ENCODE measurements at places on chromosomes 12 and 14.

DNA sequence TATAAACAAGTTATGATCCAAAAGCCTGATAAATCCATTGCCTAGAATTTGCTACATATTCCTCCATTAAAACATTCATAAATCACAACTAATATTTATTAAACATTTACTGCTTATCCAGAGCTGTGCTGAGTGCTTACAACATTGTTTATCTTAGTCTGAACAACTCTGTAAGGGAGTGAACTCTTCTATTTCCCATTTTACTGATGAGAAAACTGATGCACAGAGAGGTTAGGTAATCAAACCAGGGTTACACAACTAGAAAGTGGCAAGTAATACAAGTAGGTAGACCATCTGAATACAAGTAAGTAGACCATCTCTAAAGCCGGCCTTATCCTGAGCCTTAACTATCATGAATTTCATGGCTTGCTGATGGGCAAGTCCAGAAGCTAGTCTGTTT is 39.5 kb downstream of the WASHC3 start:
- DNase-seq = no peak

- no peak for DNase-seq
Observed at GRCh38 chr14:85279407-85279806, 250.5 kb upstream of the FLRT2 start.

DNA sequence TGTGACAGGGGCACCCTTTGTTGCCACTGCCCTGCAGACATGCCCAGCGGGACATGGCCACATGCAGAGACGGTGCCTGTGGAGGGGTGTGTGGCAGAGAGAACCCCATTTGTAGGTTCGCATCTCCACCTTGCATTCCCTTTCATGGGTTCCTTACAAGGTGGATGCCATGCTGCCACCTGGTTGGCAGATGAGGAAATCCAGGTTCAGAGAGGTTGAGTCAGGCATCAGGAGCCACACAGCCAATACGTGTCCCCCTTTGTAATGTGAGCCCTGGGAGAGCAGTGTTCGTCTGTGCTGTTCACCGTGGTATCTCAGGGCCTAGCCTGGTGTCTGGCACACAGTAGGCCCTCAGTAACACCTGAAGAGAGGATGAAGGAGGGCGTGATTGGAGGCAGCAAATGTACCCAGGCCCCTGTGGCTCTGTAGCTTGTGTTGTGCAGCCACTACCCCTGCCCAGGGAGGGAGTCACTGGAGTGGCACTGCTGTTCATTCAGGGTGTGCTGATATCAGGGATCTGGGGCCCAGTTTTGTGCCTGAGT is 9.1 kb downstream of the SH2B3 start:
- DNase-seq = no peak

DNA sequence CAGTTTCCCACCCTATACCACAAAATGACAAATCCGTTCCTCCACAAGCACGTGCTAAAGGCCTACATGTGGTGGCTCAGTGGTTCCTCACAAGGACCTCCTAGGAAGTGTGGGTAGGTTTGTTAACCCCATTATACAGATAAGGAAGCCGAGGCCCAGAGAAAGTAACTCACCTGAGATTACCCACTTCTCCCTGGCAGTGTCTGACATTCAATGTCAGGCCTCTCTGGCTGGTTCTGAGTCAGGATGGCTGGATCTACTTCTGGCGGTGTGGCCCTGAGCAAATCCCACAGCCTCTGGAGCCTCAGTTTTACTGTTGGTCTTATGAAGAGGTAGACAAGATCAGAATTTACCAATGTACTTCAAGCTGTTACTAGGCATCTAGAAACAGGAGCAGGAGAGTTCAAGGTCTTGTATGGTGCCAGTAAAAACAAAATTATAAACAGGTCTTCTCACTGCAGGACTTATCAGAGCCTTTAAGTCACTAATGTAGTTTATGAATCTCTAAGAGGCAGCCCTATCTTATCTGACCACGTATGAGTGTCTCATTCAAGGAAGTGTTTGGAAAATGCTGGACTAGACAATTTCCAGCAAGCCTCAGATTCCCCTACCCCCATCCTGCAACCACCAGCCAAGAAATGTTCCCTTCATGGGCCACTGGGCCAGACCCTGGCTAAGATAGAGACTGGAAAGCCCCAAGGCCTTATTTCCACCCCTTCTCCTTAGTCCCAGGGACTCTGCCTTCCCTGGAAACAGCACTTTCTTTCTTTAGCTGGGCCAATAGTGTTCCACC is 4.2 kb downstream of the HSPB8 start:
- DNase-seq = no peak

GRCh38 chr12:49761677-49762467 is 20.5 kb downstream of the TMBIM6 start:
- DNase-seq = no peak

DNA sequence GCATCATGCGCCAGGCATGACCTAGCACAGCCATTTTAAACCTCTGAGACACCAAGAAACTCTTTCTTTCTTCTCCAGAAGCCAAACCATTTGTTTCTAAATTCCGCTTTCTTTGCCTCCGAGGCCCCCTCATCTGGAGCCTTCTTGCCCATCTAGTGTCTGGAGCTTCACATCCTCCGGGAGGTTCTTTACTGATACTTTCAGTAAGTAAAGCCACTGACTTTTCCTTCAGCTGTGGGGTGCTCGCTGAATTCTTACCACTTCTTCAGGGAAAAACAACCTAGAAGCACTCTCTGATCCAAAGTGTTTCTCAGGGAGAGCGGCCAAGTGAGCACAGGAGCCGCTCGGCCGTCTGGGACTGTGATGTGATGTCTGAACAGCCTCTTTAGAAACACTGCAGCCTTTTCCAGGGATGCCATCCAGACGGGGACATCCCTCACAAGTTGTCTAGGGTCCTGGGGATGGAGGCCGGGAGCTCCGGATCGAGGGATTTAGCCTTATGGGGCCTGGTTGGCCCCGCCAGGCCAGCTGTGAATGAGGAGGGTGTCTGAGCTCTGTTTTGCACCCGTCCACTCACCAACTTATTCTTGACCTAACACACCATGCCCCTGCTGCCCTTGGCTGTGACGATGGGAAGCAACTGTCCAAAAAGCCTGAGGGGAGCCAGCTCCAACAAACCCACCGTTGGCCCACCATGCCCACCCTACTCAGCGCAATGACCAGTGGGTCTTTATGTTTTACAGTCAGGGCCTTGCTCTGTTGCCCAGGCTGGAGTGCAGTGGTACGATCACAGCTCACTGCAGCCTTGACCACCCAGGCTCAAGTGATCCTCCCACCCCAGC is 160.6 kb downstream of the ZFP36L1 start:
- DNase-seq = no peak

GRCh38 chr12:29961231-29961630 is 177.5 kb upstream of the TMTC1 start:
- no peak for DNase-seq

- peak; percentile 32 for DNase-seq
Observed at GRCh38 chr12:6200256-6201212, at the start of gene CD9. Gene CD9, plus strand, starts transcription at chr12:6200400. Its CDS starts 100 bp downstream, at chr12:6200500.

DNA sequence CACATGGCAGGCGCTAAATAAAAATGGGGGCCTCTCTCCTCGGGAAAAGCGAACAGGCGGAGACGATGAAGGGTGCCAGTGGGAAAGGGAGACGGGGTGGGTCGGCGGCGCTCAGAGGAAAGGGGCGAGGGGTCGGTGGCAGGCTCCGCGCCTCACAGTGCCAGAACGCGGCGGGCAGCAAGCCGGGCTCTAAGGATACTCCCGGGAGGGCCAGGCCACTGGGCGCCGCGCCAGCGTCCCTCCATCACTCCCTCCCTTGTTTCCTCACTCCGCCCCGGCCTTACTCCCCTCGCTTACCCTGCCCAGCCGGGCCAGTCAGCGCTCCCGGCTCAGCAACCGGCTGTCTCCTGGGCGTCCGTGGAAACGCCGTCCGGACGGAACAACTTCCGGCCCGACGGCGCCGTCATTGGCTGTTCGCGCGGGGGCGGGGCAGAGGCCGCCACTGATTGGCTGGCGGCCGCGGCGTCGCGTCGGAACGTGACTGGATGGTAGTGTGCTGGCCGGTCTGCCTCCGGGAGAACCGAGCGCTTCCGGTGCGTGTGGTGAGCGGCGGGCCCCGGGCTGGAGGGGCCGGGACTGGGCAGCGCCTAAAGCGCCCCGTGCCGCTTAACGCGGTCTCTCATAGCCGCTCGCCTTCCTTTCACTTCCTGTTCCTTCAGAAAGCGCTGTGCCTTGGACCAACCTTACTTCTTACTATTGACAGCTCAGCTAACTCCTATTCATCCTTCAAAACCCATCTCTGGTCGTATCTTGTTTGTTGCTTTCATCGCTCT is 53.0 kb downstream of the SLC25A47 start:
- DNase-seq = peak; percentile 91

GRCh38 chr12:25573346-25573745 is 20.3 kb upstream of the LMNTD1 start:
- DNase-seq = no peak

- DNase-seq = no peak
Observed at GRCh38 chr14:59583755-59584154, 7.1 kb upstream of the CCDC175 start.

DNA sequence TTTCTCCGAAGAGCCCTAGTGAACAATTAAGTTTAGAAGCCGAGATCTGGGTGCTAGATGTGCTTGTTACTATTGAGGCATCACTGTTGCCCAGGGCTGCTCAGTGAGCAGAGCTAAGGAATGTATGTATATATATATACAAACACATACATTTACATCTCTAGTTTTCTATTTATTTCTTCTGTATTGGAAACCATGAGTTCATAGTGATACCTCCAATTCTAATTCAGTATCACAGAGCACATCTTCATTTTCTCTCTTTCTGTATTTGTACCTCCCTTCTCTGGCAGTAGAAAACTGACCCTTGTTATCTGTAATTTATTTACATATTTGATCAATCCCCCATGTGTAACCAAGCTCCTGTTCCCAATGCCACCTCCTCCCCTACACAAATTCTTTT is 40.7 kb upstream of the FUT8 start:
- DNase-seq = no peak

GRCh38 chr14:104367866-104368750 is 211.5 kb upstream of the C14orf180 start:
- no peak for DNase-seq

DNA sequence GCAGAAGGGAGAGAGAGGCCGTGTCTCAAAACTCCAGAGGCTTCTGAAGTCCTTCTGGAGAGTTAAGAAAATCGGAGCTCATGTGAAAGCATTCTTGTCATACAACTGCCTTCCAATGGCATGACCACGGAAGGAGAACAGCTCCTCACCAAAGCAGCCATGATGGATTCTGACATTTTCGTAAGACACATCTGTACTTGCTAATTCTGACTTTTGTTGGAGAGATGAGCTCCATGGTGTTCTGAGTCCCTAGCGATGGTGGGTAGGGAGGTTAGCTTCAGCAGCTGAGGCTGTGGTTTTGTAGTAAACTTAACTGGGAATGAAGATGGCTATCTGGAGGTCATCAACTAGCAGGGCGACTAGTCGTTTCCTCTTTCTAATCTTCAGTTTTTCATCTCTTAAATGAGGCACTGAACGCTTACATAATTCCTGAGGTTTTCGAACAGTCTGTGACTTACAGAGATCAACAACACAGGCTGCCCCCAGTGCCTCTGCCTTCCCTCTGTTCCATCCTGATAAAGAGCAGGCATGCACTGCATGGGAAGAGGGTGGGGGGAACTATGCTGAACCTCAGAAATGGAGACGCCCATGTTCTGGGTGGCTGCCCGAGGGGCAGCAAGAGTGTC is 28.6 kb upstream of the DICER1 start:
- DNase-seq = no peak

DNA sequence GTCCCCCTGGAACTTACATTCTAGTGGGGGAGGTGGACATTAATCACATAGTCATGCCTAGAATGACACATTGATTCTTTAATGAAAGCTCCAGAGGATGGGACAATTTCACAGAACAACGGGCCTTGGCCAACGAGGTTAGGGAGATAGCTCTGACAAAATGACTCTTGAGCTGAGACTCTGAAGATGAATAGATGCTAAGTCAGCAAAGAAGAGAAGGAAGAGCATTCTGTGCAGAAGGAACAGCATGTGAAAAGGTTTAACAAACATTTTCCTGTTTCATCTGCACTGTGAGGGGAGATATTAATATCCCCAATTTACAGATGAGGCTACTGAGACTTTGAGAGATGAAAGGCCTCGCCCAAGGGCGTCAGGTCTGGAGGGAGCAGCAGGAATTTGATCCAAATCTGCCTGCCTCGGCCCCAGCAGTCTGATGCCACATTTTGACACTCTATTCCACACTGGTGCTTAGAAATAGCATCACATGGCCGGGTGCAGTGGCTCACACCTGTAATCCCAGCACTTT is 193.6 kb downstream of the RBM19 start:
- DNase-seq = no peak

- no peak for DNase-seq
Observed at GRCh38 chr12:93323625-93324329, 53.9 kb upstream of the NUDT4 start.

- no peak for DNase-seq
Observed at GRCh38 chr12:115323223-115323905, 639.4 kb upstream of the TBX3 start.

GRCh38 chr14:95575840-95576473 is 41.1 kb downstream of the GLRX5 start:
- DNase-seq = no peak

DNA sequence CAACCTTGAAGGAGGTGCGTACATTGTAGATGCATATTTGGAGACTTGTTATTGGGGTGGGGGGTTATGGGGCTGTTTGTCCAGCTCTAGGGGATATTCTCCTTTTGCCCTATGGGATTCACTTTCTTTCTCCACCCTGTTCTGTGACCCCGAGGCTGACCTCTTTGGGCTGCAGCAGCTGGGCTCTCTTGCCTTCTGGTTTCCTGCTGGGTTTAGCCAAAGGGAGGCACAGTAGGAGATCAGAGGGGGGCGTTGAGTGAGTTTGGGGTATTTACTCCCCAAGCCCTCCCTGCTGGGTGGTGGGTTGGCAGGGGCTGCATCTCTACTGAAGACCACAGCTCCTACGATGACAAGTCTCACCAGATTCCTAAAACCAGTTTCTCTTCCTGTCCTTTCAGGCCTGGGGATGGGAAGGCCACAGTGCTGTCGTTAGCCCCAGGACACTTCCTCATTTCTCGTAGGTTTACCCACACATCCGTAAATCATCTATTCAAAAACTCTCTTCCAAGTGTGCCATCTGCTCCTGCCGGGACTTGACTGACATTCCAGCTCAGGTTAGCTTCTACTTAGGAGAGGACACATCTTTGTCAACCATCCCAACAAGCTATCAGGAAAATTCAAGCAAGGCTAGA is 127.1 kb downstream of the TMEM30B start:
- no peak for DNase-seq

- no peak for DNase-seq
Observed at GRCh38 chr12:71941174-71941573, 2.5 kb downstream of the TPH2 start.

DNA sequence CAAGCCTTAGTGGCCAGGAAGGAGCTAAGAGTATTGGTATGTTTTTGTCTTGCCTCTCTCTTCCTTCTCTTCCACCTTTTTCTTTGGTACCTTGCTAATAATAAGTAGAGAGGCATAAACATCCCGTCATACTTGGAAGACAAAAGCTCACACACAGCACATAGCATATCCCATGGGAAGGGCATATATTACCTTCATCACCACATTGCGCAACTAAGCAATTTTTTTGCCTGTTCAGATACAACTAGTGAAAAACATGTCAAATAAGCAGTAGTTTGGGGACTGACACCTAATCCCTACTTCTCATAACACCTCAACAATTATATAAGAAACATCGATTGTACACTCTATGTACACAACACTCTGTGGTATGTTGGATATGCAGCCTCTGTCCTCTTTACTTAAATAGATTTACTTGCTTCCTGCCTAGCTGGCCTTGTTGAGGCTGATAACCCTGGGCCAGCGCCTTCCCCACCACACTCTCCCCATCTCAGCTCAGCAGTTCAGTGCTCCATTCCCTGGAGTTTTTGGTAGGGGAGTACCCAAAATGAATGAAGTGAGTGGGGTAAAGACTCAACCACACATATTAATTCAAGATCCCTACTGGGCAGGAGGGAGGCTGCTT is 35.4 kb downstream of the MBIP start:
- no peak for DNase-seq

Data from activated CD4-positive, alpha-beta T cell treated with anti-CD3 and anti-CD28 coated beads for 24 hours (primary cell).